ENCODE measurements at places on chromosomes 2 and 18.
A peak's percentile ranks its signal among the peaks of the same experiment; 100 is the strongest.

GRCh38 chr18:44098551-44099098, 582.1 kb upstream of the SETBP1 start:
- peak; percentile 3 for DNase-seq

- no peak for DNase-seq
Observed at GRCh38 chr2:241855888-241856422, 2.7 kb downstream of the PDCD1 start.

DNA sequence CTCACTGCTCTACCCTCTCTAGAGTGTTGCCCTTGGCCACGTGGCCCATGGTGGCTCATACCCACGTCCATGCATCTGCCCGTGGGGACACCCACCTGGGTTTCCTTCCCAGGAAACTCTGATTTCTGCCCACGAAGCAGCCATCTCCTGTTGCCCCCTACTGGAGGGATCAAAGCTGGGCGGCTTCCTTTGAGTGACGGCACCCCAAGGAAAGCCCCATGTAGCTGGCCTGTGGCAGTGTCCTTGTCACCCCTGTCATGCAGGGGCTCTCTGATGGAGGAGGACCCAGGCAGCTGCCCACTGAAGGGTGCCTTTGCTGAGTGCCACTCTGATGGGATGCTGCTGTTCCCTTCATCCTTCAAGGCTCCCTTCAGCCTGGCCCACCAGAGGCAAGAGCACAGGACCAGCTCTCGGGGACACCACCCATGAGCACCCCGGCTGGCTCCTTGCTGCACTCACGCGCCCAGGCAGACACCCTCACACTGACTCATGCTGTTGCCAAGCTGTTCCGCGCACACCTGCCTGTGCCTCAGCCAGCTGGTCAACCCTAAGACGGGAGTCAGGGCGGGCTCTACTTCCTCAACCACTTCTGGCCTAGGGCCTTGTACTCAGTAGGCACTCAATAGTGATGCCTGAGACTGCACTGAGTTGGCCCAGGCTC, 101.1 kb downstream of the CTIF start:
- DNase-seq: no peak

DNA sequence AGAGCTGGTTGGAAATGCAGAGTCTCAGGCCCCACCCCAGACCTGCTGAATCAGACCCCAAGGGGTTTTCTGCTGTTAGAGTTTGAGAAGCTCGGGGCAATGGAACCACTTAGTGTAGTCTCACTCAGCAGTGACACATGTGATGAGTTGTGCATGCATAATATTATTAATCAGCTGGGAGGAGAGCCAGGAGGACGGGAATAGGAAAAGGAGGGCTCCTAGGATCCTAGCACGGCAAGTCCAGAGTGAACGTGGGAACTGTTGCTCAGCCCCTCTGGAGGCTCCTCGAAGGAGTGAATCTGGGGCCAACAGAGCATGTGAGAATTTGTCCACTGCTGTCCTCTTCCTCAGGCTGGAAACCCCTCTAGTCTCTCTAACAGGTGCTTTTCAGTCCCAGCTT, 87.1 kb downstream of the HS1BP3 start:
- no peak for DNase-seq

DNA sequence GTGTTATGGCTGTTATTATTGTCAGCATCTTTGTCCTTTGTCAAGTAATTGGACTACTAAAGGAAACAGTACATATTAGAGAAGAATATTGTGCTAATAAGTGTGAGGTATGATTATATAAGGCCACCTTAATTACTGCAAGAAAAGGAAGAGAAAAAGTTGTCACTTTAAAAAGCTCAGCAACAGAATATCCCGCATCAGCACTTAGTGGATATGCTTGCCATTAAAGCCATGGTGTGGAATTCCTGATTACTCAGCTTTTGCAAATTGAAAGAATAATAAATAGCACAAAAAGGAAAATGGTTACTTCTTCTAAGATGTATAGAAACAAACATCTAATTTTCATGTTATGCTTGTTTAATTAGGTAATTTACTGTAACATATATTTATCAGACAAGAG, 347.5 kb downstream of the DPP10 start:
- DNase-seq: no peak

DNA sequence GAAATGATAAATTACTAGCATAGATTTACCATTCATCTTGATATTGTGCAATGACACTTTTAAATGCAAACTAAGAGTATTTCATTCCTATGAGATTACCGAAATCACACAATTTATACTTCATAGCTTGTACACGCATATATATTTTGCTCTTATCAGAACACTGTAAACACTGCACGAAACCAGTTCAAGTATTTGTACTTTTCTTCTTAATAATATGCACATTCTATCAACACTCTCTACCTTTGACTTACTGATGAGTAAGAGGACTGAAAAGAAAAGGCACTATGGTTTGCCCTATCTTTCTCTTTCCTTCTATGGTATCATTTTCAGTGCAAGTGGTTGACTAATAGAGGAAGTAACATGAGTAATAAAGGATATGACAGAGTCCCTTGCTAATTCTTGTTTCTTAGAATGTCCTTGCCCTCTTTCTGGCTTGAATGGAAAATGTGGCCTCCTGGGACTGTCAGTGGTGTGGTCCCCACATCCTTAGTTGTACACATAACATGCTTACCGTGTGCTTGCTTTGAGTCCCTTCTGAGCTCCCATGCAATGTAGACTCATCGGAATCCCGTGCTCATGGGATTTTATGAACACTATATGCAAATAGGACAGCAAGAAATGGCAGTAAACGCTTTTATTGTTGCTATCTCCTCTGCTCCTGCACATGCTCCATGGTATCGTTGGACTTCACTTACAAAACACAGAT, 363.5 kb upstream of the TNP1 start:
- DNase-seq: peak; percentile 86

Data from GM06990 (cell line).